AG09319 (cell line): ENCODE measurements at places on chromosomes 4 and X.
A peak's percentile ranks its signal among the peaks of the same experiment; 100 is the strongest.

GRCh38 chr4:107349266-107349665 lies 313.2 kb upstream of the DKK2 start:
- DNase-seq = no peak

DNA sequence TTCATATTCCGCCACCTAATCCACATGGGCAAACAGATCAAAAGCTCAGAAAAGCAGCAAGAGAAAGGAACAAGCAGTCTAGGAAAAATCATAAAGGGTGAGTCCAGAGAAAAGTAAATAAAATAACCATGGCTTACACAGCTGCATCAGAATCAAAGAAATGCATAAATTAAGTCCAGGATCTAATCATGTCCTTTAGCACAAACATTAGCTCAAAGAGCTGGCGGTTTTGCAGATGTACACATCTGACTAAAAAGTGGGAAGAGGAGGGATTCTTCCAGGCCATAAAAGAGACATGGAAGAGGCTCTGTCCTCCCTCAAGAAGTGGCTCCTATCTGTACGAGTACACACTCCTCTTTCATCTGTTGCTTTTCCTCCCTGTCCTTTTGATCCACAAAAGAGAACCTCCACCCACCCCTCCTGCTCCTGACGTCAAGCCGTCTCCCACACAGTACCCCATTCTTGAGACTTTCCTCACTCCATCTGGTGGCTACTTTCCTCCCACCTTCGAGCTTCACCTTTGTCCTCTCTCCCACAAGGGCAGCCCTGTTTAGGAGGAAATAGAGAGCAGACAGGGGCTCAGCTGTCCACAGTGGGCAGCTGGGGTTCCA lies 92.5 kb downstream of the RASL11B start:
- DNase-seq = no peak

GRCh38 chr4:184427687-184428086 lies 46.7 kb downstream of the IRF2 start:
- DNase-seq = no peak

- DNase-seq = no peak
These were observed 29.2 kb downstream of the P2RY8 start for GRCh38 chrX:1507511-1508463.

GRCh38 chrX:153830640-153831428 lies 490 bp upstream of the PDZD4 start:
- DNase-seq = no peak

GRCh38 chr4:52861171-52861823 lies 820 bp upstream of the RASL11B start:
- no peak for DNase-seq

DNA sequence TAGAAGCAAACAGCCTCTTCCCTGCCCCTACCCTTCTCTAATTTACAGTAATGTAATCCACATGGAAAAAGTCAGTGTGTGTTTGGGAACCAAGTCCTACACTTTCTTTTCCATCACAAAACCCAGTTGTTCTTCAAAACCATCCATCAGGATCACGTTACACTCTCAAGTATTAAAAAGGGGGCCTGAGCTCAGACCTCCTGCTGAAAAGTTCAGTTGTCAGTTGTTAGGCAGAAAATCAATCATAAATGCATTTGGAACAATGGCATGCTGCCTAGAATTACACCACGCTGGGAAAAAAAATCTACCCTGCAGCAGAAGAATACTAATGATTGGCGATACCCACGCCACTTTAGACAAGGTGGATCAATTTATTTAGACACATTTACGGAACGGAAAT lies 236.5 kb downstream of the PARM1 start:
- no peak for DNase-seq

GRCh38 chr4:154345359-154345758 lies 146.2 kb downstream of the DCHS2 start:
- no peak for DNase-seq

- DNase-seq = no peak
These were observed 74.9 kb upstream of the CBR4 start for GRCh38 chr4:169084954-169085353.

DNA sequence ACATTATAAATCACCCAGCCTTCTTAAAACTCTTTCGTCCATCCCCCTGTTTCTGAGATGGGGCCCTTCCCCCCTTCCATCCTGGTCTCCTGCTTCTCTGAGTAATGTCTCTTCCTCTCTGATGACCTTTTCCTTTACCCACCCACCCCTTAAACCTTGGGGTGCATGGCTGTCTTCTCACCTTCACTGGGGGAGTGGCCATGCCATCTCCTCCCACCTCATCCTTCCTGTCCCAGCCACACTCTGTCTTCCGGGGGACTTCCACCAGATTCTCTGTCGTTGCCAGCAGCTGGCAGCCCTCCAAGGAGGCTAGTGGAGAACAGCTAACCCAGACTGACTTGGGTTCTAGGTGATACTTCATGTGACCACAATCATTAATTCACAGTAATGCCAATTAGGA lies 83.2 kb upstream of the SCML1 start:
- no peak for DNase-seq

- peak; percentile 27 for DNase-seq
These were observed 170.3 kb downstream of the VEGFC start for GRCh38 chr4:176622251-176622948.

GRCh38 chr4:1241466-1241935 lies 7.4 kb downstream of the CTBP1 start:
- no peak for DNase-seq

GRCh38 chrX:85503258-85504158 lies 124.0 kb upstream of the POF1B start:
- DNase-seq = no peak

- DNase-seq = no peak
These were observed 207.3 kb upstream of the VEGFC start for GRCh38 chr4:176999935-177000543.

- no peak for DNase-seq
These were observed 15.0 kb downstream of the TIMP1 start for GRCh38 chrX:47597222-47597621.

- no peak for DNase-seq
These were observed 62.4 kb downstream of the APOO start for GRCh38 chrX:23845351-23845817.

GRCh38 chrX:39427906-39428305 lies 626.6 kb downstream of the MID1IP1 start:
- DNase-seq = peak; percentile 1

- DNase-seq = no peak
These were observed 189.4 kb downstream of the FBXW7 start for GRCh38 chr4:152346526-152346925.

DNA sequence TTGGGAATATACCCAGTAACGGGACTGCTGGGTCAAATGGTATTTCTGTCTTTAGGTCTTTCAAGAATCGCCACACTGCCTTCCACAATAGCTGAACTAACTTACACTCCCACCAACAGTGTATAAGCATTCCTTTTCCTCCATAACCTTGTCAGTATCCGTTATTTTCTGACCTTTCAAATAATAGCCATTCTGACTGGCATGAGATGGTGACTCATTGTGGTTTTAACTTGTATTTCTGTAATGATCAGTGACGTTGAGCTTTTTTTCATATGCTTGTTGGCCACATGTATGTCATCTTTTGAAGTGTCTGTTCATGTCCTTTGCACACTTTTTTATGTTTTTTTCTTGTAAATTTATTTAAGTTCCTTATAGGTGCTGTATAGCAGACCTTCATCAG lies 81.2 kb downstream of the ADAM29 start:
- DNase-seq = no peak

DNA sequence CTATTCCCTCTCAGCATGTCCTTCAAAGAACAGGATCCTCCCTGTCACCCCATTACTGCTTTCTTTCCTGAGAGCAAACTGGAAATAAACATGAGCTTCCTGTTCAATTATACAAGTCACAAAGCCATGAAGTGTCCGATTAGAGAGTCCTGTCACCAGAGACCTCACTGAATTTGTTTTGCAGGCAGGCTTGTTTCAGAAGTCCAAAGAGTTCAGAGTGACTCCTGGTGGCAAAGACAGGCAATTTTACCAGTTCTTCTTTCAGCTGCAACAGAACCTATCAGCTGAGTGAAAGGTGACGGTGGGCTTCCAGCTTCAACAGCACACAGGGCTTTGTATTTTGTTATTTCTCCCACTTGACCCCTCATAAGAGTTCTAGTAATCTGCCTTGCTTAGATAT lies 6.4 kb downstream of the ELK1 start:
- no peak for DNase-seq
